Substantia nigra (tissue), 51 donors: ENCODE measurements at places on chromosomes 12 and 14.

DNA sequence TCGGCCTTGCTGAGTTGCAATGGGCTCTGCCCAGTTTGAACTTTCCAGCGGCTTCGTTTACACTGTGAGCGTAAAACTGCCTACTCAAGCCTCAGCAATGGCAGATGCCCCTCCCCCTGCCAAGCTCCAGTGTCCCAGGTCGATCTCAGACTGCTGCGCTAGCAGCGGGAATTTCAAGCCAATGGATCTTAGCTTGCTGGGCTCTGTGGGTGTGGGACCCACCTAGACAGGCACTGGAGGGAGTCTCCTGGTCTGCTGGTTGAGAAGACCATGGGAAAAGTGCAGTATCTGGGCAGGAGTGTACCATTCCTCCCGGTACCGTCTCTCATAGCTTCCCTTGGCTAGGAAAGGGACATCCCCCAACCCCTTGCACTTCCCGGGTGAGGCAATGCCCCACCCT lies 88.2 kb downstream of the KLHL28 start:
- no peak for DNase-seq

GRCh38 chr12:110948041-110948440 lies 27.7 kb upstream of the MYL2 start:
- DNase-seq, result no peak

DNA sequence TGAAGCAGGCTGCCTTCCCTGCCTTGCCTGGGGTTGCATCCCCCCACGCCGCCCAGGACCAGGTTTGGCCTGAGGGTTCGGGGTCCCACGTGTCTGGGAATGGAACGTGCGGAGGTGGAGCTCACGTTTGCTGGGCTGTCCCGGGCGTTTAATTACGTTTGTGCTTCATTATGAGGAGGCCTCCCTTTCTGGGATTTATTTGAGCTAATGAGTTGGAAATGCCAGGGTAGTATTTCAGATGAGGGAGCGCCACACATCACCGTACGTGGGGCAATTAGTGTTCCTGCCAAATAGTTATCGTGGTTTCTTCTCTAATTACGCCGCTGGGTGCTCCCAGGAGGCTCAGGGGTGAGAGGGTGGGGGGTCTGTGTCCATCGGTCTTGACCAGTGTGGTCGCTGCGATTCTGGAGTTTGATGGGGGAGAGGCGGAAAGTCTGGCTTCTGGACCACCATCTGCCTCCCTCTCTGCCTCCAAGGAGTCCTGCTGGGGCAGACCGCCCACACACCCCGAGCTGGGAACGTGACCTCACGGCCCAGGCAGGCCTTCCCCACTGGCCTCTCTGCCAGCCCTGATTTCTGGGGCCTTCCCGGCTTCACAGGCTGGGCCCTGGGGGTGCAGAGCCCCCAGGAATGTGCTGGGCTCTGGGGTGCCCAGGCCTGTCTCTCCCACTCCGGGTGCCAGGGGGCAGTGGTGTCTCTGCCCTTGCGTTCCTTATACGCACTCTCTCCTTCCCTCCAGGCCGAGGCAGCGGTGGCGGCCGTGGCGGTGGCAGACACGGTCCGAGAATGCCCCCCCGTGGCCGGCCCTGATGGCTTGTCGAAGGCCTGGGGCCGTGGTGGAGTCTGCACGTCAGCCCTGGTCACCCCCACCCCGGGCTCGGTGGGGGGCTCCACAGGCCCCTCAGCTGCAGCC lies 18.9 kb downstream of the KIF26A start:
- no peak for DNase-seq

DNA sequence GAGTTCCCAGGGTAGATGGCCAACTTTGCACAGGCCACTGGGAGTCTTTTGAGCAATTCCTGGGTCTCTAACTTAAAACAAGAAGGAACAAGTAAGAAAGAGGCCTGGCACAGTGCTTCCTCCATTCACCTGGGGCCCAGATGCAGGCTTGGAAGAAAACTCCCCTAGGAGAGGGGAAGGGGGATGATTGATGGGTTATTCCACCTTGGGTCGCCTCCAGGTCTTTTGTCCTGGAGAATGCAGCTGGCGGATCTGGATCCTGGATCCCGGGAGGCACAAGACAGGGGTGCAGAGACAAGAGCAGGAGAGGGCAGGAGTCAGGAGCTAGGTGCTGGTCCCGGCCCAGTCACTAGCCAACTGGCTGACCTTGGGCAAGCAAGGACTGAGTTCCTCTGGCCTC lies 74.5 kb downstream of the ESRRB start:
- DNase-seq, result no peak

DNA sequence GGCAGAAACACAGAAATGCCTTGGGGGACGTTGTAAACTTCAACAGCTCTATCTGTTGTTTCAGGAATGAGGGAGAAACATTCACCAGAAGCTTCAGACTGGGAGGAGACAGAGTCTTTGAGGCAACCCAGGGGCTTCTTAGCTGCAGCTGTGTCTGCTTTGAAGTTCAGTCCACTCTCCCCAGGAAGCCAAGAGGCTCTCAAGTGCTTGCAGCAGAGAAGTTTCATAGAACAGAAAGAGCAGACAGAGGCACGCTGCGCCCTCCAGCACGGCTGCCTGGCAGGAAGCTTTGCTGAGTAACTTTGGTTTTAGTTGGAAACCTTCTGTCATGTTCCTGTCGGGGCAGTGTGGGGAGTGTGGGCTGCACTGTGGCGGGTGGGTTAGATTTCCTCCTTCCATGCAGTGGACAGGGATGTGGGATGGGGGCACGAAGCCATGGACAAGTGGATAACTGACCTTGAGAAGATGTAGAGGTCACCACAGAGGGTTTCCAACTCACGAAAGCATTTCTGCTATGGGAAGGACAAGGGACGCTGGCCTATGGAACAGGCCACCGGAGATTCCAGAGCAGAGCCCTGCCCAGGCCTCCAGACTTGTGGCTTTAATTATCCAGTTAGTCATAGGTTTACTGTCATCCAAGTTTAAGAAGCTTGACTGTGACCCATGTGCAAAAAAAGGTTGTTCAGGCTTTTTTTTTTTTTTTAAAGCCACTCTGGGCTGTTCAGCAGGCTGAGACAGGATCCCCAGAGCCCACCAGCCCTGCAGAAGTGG lies 107.7 kb downstream of the ARF6 start:
- peak; percentile 16 for DNase-seq

GRCh38 chr12:94100990-94101737 lies 47.2 kb upstream of the PLXNC1 start:
- DNase-seq, result peak; percentile 8
